ENCODE measurements at places on chromosomes 1 and 21.

GRCh38 chr1:180994262-180994661, 28.4 kb downstream of the STX6 start:
- DNase-seq: no peak

- no peak for DNase-seq
Measured at GRCh38 chr1:246482805-246483568, 24.1 kb downstream of the SMYD3 start.

DNA sequence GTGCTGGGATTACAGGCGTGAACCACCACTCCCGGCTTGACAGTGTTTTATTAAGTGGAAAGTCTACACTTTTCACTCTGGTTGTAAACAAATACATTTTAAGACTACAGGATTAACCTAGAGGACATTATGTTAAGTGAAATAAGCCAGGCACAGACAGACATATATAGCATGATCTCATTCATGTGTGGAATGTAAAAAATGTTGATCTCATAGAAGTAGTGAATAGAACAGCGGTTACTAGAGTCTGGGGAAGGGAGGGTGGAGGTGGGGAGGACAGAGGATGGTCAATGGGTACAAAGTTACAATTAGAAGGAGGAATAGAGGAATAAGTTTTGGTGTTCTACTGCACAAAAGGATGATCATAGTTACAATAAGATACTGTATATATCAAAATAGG, 16.9 kb downstream of the CTH start:
- DNase-seq: no peak

DNA sequence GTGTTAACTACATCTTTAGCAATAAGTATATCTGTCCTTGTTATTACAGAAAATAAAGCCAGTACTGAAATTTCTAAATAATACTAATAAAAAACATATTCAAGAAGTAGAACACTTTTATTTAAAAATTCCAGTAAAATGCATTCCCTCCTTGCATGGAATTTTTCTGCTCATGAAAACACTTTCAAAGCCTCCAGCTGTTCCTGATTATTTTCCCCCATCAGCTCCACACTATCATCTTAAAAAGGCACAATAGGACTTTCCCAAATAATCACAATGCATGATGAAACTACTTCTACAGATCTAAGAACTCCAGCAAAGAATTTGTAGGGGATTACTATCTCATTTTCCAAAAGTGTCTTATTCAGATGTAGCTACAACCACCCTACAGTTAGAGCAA, 162.6 kb upstream of the USP25 start:
- no peak for DNase-seq

- DNase-seq: no peak
Measured at GRCh38 chr1:191620883-191621282, 537.4 kb upstream of the RGS18 start.

- DNase-seq: no peak
Measured at GRCh38 chr1:172143384-172144055, 277.0 kb upstream of the C1orf105 start.

DNA sequence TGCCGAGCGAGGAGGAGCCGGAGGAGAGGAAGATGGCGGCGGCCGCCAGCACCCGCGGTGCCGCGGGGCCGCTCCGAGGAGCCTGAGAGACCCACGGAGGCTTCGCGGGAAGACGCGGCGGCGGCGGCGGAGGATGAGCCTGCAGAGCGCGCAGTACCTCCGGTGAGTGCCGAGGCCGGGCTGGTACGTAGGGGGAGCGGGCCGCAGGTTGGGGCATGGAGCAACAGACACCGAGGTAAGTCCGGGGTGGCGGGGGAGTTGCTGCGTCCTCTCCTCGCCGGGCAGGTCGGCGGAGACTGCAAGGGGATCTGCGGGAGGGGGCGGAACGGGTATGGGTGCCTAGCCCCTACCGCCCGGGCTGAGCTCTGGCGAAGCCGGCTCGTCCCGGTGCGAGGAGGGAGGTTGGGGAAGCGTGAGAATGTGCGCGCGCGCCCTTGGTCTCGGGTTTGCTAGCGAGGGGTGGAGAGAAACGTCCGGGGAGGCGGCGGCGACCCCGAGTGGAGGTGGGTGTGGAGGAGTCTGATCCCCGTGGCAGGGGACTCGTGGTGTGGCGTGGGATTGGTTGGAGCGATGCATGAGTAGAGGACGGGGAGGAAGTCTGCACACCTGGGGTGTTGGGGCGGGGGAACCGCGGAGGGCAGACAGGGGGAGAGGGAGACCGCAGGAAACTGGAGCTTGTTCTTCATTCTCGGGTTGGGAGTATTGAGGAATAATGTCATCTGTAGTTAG, at the start of gene SMG7:
SMG7 (plus strand) TSS at position 12 of the 729 bp plus-strand sequence; CDS start at position 134, 122 bp downstream.
- no peak for DNase-seq

- no peak for DNase-seq
Measured at GRCh38 chr1:205579711-205580110, 52.1 kb downstream of the ELK4 start.

DNA sequence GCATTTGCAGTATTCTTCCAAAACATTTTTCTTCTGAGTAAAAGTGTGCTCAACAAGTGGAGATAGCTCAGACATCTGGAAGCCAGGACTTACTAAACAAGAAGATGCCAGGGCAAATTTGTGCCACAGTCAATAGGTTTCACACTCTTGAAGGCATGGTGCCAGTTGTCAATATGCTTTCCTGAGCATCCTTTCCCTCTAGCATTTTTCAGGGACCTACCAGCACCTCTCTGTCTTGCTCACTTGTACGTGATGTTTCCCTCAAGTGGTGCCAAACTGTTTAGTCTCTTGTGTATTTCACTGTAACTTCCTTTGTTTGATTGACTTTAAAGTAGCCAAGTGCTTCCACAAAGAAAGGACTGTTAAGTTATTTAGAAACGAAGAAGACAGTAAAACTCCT, 194.0 kb upstream of the SGIP1 start:
- DNase-seq: no peak

DNA sequence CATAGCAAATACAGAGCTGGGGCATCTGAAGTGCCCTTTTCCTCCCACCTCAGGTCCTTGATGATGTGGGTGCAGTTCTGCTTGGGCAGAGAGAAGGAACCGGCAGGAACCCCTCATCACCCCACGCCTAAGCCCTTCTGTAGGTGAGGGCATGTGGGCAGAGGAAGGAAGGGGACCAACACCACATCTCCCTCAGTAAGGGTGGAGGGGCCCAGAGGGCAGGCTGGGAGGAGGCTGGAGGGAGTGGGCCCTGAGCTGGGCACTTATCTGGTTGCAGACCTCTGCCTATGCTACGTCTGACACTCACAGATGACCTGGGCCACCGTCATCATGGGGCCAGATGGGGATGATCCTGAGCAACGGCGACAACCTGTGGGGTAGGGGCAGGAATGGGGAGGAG, 11.0 kb downstream of the ZNF687 start:
- no peak for DNase-seq

GRCh38 chr1:106222403-106222802, 834.1 kb upstream of the PRMT6 start:
- no peak for DNase-seq

GRCh38 chr21:29334717-29335428, 36.2 kb downstream of the BACH1 start:
- DNase-seq: no peak

GRCh38 chr1:65440915-65441314, 20.4 kb downstream of the LEPR start:
- DNase-seq: no peak

- no peak for DNase-seq
Measured at GRCh38 chr1:174417921-174418320, 29.8 kb upstream of the GPR52 start.

- DNase-seq: no peak
Measured at GRCh38 chr1:8370905-8371315, 53.0 kb downstream of the SLC45A1 start.

- no peak for DNase-seq
Measured at GRCh38 chr1:3551290-3551678, 60.0 kb downstream of the MEGF6 start.

DNA sequence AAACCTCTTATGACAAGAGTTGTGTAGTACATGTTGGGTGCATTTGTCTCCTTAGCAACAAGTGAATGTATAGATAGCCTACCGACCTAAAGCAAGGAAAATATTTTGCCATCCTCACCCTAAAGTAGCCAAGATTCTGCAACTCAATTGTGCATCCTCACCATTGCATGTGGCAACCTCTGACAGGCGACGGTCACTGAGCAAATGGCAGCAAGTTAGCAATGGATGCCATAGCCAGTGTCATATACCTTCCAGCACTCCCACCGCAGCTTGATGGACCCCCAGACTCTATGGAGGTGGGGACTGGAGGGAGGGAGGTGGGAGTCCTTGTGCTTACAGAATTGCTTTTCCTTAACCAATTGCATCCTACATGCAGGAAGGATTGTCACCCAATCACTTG, 17.0 kb downstream of the PROX1 start:
- no peak for DNase-seq

- DNase-seq: peak; percentile 63
Measured at GRCh38 chr1:165871311-165872067, 44.1 kb downstream of the UCK2 start.

GRCh38 chr1:113545210-113545609, 154.9 kb downstream of the MAGI3 start:
- no peak for DNase-seq

GRCh38 chr1:44012941-44013609, 18.2 kb downstream of the SLC6A9 start:
- no peak for DNase-seq

GRCh38 chr21:42513985-42514882, 582 bp downstream of the SLC37A1 start:
- no peak for DNase-seq

GRCh38 chr1:182248721-182249120, 142.9 kb downstream of the GLUL start:
- DNase-seq: no peak

DNA sequence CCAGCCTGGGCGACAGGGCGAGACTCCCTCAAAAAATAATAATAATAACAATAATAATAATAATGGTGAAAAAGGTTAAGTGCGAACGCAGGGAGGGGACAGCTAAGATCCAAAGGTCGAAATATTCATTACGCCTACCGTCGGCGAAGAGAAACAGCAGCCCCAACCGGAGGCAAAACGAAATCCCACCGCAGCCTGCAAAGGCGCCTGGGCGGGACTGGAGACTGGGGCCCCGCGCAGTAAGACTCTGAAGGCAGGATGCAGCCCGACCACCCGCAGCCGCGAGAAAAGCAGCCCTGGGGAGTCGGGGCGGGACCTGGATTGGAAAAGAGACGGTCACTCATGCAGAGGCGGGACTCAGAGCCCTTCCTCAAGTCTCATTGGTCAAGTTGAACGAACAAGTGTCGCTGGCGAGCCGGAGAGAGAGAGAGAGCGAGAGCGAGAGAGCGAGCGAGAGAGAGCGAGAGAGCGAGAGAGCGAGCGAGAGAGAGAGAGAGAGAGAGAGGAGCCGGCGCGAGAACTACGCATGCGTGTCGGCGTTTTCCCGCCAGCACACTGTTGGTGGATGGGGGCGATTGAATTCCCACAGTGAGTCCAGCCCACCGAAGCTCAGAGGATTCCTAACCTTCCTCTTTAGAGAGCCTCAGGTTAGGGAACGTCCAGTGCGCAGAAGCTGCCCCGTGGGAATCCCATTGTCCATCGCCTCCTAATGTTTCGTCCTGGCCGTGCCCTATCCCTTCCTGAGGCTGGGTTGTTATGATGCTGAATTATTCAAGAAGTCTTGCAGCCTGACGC, 10.7 kb downstream of the ENTREP3 start:
- peak; percentile 96 for DNase-seq

DNA sequence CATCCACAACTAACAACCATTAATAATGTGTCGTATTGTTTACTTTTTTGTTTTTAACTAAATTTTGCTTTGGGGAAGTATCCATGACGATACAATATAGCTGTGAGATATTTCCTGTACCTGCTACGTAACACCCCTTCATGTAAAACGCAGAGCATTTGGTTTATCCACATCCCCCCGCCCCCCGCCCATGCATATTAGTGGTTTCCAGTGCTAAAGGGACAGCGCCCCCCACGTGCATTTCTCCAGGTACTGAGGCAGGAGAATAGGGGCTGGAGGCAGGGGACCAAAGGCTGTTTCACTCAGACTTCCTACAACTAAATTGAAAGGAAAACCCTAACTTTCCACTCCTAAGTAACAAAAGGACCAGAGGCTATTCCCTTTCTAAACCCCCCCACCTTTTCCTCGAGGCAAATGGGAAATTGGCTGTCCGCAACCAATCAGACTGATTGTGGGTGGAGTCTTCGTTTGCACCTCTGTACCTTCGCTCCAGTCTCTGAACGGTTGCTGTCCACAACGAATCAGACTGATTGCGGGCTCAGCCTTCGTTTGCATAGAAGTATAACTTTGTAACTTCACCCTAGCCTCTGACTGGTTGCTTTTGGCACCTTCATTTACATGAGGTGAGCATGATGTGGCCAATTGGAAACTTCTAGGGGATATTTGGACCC, 12.2 kb upstream of the RIPK4 start:
- no peak for DNase-seq

DNA sequence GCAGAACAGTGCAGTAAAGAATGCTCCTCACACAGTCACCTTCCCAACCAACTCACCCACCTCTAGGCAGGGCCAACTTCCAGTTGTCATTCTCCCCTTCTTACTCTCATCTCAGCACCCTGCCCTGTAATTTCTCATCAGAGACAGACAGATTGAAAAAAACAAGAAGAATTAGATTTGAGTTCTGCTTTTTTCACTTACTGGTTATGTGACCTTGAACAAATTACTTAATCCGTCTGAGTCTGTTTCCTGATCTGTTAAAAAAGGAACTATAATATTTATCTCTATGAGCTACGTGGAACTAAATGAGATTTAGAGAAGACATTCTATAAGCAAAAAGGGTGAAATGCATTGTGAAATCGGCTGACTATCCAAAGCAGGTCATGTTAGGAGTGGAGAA, 330.3 kb downstream of the ZNF326 start:
- DNase-seq: no peak

GRCh38 chr1:156525071-156525501, 24.5 kb upstream of the MEF2D start:
- DNase-seq: no peak

DNA sequence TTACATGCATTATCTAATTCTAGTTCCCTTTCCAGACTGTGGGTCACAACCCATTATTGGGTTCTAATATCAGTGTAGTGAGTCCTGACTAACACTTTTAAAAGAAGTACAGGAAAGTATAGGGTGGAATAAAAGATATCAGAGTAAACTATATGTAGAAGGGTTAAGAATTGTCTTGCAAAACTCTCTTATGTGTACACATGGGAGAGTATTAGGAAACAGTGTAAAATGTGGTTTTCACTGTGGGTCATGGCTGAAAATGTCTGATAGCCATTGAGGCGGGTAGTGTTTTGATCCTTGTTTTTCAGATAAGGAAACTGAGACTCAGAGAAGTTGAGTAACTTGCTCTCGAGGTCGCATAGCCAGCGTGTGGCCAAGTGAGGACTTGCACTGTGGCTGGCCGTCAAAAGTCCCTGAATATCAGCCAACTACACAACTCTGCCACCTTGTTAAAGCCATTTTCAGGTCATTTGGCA, 18.5 kb upstream of the MTARC1 start:
- DNase-seq: no peak

DNA sequence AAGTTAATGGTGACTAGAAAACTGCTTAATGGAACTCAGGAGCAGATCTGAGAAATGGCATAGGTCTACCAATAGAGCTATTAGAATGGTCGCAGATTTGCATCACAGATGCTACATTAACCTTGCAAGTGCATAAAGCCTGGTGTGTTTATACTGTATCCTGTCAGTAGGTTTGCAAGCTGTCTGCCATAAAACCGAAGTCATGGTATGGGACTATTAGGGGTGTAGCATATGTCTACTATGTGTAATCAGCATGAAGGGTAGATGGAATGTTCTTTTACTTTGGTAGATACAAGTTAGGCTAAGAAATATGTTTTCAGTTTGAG, 574.2 kb upstream of the ADGRL2 start:
- DNase-seq: no peak

Data from KG1 (cell line).